ENCODE measurements at places on chromosomes 1 and 21. TPM values are rescaled to one million over a fixed set of nuclear protein-coding genes. Genes with fewer than 3 reads are reported as not detected.

The KLF17 gene
- polyA plus RNA-seq: not detected

The OLFML2B gene
- polyA plus RNA-seq: 150 TPM

The KIF21B gene
- 1.1 TPM for polyA plus RNA-seq

The SPOCD1 gene
- polyA plus RNA-seq: 0.64 TPM

The SIPA1L2 gene
- polyA plus RNA-seq: 28.0 TPM

The ATPAF1 gene
- 45.3 TPM for polyA plus RNA-seq

The BSDC1 gene
- polyA plus RNA-seq: 48.3 TPM

The TSPAN2 gene
- polyA plus RNA-seq: 19.7 TPM

The IL20 gene
- polyA plus RNA-seq: not detected

The LGR6 gene
- polyA plus RNA-seq: 0.88 TPM
